ENCODE measurements at places on chromosomes 5 and 9.

GRCh38 chr9:111945216-111945615 is 48.6 kb downstream of the UGCG start:
- DNase-seq, result no peak

DNA sequence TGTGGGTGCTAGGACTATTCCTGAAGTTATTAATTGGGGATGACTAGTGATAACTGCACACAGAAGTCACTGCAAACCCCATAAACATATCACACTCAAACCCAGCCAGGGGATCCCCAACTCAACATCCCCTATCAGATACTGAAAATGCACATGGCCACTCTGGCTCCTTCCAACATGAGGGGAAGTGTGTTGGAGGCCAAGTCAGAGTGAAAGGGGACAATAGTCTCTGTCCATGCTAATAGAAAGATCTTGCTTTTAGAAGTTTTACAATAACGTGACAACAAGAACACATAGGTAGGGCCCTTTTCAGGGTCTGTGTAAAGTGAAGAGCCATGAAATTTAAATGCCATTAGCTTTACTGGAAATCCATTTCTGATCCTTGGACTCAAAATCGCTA is 98.8 kb upstream of the SEMA6A start:
- DNase-seq, result no peak

DNA sequence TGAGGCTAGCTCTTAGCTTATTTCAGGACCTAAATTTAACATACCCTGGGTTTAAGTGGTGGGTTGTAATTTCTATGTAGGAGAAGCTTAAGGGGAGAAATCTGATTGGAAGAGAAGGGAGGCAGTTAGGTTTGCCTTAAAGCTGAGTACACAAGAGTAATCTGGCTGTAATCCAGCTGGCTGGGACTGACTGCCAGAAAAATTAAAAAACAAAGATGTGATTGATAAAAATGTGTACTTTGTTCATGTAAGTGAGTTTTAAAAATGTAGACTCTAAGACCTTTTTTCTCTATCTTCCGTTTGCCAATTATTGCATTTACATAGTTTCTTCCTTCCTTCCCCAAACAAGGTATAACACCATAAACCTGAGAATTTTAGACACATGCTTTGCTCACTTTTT is 17.5 kb upstream of the MSMP start:
- peak; percentile 77 for DNase-seq

- DNase-seq, result no peak
Measured at GRCh38 chr9:27943501-27943900, 370.2 kb upstream of the C9orf72 start.

GRCh38 chr9:13491138-13491492 is 211.6 kb upstream of the MPDZ start:
- no peak for DNase-seq

DNA sequence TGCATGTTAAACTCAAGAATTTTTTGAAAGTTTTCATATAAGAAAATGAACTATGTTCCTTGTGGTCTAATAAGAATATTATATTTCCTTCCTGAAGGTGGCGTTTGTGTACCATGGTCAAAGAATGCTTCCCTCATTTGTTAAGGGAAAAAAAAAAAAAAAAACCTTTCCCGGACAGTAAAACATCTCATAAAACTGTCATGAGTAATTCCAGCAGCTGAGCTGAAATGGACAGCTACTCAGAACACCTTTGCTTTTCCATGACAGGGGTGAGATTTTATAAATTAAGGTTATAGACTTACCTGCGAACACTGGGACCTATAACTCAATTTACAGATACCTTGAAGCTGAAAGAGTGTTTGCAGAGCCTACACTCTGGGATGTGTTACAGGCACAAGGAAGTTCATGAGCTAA is 113.2 kb upstream of the RANBP3L start:
- peak; percentile 1 for DNase-seq

DNA sequence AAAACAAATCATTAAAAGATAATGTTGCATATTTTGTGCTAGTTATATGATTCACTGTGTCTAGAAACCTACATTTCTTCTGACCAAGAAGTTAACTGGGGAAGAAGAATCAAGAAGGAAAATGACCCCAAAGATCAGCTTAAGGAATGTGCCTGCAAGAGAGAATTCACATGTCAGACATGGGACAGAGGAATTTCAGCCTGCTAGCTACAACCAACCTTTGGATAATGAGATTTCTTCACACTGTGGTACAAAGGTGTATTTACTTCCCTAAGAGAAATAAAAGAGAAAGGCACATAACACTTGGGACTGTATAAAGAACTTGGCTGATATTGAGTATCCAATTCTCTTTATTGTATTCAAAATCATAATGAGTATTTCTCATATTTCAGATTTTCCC is 39.6 kb upstream of the ELL2 start:
- no peak for DNase-seq

- DNase-seq, result no peak
Measured at GRCh38 chr9:115946530-115946929, 207.1 kb upstream of the PAPPA start.

GRCh38 chr5:119651486-119651885 is 22.1 kb downstream of the FAM170A start:
- DNase-seq, result no peak

GRCh38 chr5:177355868-177356168 is 1.9 kb upstream of the RGS14 start:
- no peak for DNase-seq

All from DMS79 treated with DMSO at 0.1 percent for 48 hours (cell line).